Mesenteric fat pad (tissue), 1 donor: ENCODE measurements at places on chromosomes 7 and 10. TPM values are rescaled to one million over a fixed set of nuclear protein-coding genes. Genes with fewer than 3 reads are reported as not detected.

Gene NEUROG3
- total RNA-seq = 0.71 TPM

Gene SLC26A4
- total RNA-seq = 0.67 TPM

Gene JCAD
- 31.7 TPM for total RNA-seq

GRCh38 chr10:71045204-71045809 lies 156.9 kb upstream of the PCBD1 start:
- DNase-seq = no peak

- DNase-seq = no peak
These were observed 880.6 kb downstream of the LRMDA start for GRCh38 chr10:76311752-76312636.

- DNase-seq = no peak
These were observed 40.1 kb upstream of the XPNPEP1 start for GRCh38 chr10:109963439-109963838.

DNA sequence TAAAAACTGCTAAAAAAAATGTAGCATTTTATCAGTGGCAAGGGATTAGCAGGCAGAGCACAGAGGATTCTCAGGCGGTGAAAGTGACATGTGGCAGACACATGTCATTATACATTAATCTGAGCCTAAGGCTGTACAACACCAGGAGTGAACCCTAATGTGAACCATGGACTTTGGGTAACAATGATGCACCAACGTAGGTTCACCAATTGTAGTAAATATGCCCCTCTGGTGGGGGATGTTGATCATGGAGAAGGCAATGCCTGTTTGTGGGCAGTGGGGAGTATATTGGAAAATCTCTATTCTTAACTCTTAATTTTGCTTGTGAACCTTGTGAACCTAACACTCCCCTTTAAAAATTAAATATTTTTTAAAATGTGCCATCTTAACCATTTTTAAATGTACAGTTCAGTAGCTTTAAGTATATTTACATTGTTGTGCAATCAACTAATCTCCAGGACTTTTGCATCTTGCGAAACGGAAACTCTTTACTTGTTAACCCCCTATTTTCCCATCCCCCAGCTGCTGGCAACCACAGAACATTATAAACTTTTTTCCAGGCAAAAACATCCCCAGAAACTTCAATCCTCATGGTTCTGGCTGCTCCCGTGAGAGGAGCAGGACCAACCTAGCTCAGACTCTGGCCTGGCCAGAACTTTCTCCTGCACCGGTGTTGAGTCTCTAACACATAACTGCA lies 29.9 kb downstream of the LRRC20 start:
- no peak for DNase-seq

DNA sequence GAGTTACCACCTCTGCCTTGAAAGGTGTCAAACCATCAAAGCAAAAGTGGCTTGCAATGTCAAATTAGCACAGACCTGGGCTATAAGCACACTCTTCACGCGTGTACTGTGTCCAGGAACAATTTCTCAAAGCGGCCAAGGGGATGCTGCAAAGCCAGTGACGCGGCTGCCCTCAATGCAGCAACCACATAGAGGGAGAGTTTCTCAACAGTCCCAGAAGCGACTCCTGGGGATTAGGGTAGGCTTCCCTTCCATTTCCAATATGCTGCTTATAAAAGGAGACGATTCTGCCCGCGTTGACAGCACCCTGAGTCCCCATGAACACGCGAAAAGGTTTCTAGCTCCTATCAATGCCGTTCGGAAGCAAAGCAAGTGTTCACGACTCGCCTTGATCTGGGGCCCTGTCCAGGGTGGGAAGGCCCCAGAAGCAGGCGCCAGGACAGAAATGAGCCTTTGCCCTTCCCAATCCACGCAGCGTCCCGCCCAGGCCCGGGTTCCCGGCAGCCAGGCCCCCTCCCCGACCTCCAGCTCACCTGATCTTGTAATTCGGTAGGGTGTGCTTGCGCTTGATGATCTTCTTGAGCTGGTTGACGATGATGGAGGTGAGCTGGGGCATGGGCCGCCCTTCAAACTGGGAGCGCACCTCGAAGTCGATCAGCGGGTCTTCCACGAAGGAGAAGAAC lies 1.3 kb downstream of the PDZD8 start:
- no peak for DNase-seq

GRCh38 chr7:41816111-41816510 lies 113.2 kb upstream of the INHBA start:
- no peak for DNase-seq
